ENCODE measurements at places on chromosomes 1 and 21. TPM values are rescaled to one million over a fixed set of nuclear protein-coding genes. Genes with fewer than 3 reads are reported as not detected.

The TIAM1 gene
- 4.0 TPM for polyA plus RNA-seq

The RALGPS2 gene
- polyA plus RNA-seq = 3.1 TPM

The PTCH2 gene
- not detected for polyA plus RNA-seq

The TCHH gene
- not detected for polyA plus RNA-seq

The PTPN7 gene
- 37.7 TPM for polyA plus RNA-seq

The SAMD13 gene
- polyA plus RNA-seq = 1.3 TPM

The CNN3 gene
- 19.3 TPM for polyA plus RNA-seq

The RGS16 gene
- polyA plus RNA-seq = not detected

The SEMA6C gene
- polyA plus RNA-seq = 0.81 TPM

The SPRR2A gene
- not detected for polyA plus RNA-seq

The LIN28A gene
- polyA plus RNA-seq = not detected

The PAFAH2 gene
- polyA plus RNA-seq = 16.4 TPM

The GBP4 gene
- polyA plus RNA-seq = 32.3 TPM

The PODN gene
- polyA plus RNA-seq = not detected

The CHODL gene
- 0.51 TPM for polyA plus RNA-seq

The MIXL1 gene
- not detected for polyA plus RNA-seq

The NPHS2 gene
- not detected for polyA plus RNA-seq

The SLFNL1 gene
- polyA plus RNA-seq = 0.49 TPM

The C21orf58 gene
- polyA plus RNA-seq = 1.2 TPM

The SLC19A2 gene
- polyA plus RNA-seq = 0.29 TPM

The RHBG gene
- not detected for polyA plus RNA-seq

The HPCA gene
- polyA plus RNA-seq = not detected

The ALX3 gene
- polyA plus RNA-seq = not detected

The IFFO2 gene
- polyA plus RNA-seq = 1.6 TPM

The CLDN14 gene
- not detected for polyA plus RNA-seq

The ZBTB8B gene
- polyA plus RNA-seq = not detected

The PROK1 gene
- polyA plus RNA-seq = not detected

The WDR64 gene
- not detected for polyA plus RNA-seq

The TMPRSS15 gene
- not detected for polyA plus RNA-seq

The TMEM240 gene
- polyA plus RNA-seq = not detected

The KCNK2 gene
- polyA plus RNA-seq = not detected

The KDM5B gene
- polyA plus RNA-seq = 11.9 TPM

The LIPI gene
- not detected for polyA plus RNA-seq

The TNNT2 gene
- polyA plus RNA-seq = not detected

The CYP4A11 gene
- polyA plus RNA-seq = not detected

The ADORA3 gene
- not detected for polyA plus RNA-seq

The ANKRD35 gene
- 0.27 TPM for polyA plus RNA-seq

The CLK2 gene
- 11.3 TPM for polyA plus RNA-seq

The S100A8 gene
- 12.4 TPM for polyA plus RNA-seq

The BSND gene
- not detected for polyA plus RNA-seq

The HEYL gene
- not detected for polyA plus RNA-seq

The PLPPR5 gene
- not detected for polyA plus RNA-seq

The C1QB gene
- polyA plus RNA-seq = not detected

The ORC1 gene
- 0.18 TPM for polyA plus RNA-seq

The LRRC39 gene
- polyA plus RNA-seq = not detected

The SF3B4 gene
- 71.9 TPM for polyA plus RNA-seq

The NTRK1 gene
- not detected for polyA plus RNA-seq

The RPRD2 gene
- 22.5 TPM for polyA plus RNA-seq

The KRTAP12-2 gene
- not detected for polyA plus RNA-seq

The HSPA6 gene
- polyA plus RNA-seq = not detected

The RGS2 gene
- polyA plus RNA-seq = 19.3 TPM

The AKR7A3 gene
- polyA plus RNA-seq = not detected

The CACYBP gene
- polyA plus RNA-seq = 167 TPM

The PDZK1IP1 gene
- not detected for polyA plus RNA-seq
